Iris pigment epithelial cell (primary cell): ENCODE measurements at places on chromosomes 6 and 20.

- peak; percentile 59 for DNase-seq
Observed at GRCh38 chr6:143961886-143962878, 45.9 kb downstream of the PLAGL1 start.

DNA sequence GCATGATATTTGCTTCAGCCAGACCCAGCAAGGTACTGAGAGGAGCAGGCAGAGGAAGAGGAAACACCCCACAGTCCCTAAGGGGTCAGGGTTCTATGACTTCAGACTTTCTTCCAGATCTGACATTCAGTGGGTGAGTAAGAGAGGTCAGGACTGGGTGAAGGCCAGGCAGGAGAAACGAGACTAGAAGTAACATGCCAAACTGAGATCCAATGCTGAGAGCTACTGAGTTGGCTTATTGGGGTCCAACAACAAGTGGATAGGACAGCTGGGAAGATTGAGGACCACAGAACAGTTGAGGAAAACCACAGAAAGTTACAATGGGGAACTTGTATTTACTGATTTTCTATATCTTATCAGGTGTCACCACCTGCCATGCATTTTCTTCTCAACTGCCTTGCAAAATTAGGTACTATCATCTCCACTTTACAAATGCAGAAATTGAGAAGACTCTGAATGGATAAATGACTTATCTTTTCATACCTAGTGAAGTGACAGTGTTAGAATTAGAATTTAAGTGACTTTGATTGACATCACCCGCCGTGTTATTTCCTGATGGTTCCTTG lies 43.8 kb upstream of the HIVEP1 start:
- no peak for DNase-seq

- DNase-seq: no peak
Observed at GRCh38 chr6:87574237-87574804, 15.5 kb downstream of the RARS2 start.

DNA sequence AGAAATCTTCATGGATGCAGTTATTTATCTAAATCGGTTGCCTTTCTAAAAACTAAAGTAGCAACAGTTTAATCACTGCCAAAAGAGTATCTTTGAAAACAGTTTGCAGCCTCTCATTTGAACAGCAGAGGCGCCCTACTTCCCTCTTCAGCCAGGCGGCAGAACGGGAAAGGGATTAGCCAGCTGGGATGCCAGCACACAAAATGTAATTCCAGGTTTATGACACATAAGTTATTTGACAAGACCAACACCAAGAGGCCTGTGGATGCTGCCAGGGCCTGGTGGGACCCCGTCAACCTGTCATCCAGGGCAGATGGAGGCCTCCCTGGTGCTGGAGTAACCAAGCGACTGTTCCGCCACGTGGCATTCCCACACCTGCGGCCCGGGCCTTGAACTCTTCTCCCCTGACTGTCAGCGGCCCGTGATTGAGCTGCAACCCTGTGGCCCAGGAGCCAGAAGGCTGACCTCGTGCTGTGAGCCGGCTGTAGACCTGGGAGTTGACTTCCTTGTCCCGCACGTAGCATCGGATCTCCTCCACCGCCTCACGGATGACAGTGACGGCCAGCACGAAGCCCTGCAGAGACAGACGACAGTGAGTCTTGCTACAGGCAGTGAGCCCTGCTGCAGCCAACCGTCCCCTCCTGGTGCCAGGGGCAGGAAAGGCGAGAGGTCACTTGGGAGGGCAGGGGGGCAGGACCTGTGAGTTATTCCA lies 55.5 kb downstream of the ATP9A start:
- peak; percentile 44 for DNase-seq

DNA sequence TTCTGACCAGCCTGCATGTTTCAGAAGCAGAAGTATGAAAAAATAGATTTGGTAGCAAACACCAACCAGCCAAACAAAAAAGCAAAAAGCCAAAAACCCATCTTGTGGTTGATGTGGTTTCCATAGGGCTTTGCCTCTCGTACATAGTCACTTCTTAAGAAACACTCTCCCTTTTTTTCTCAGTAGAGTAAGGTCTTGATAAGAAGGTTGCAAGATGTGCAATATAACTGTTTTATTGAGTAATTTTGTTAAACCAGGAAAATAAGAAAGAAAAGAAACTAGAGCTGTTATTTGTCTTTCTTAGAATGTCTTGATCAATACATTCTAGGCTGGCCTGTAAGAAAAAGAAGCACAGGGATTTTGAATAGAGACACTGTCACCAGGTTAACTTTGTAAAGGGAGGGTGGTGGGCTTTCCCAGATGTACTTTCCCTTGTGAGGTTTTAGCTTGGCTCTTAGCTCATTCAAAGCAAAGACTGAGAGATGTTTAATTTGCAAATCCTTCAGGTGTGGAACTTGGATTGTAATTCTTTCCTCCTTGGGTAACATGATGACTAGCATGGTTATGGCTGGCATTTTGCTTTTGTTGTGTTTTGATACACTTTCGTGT lies 49.7 kb downstream of the AKAP12 start:
- DNase-seq: peak; percentile 56

DNA sequence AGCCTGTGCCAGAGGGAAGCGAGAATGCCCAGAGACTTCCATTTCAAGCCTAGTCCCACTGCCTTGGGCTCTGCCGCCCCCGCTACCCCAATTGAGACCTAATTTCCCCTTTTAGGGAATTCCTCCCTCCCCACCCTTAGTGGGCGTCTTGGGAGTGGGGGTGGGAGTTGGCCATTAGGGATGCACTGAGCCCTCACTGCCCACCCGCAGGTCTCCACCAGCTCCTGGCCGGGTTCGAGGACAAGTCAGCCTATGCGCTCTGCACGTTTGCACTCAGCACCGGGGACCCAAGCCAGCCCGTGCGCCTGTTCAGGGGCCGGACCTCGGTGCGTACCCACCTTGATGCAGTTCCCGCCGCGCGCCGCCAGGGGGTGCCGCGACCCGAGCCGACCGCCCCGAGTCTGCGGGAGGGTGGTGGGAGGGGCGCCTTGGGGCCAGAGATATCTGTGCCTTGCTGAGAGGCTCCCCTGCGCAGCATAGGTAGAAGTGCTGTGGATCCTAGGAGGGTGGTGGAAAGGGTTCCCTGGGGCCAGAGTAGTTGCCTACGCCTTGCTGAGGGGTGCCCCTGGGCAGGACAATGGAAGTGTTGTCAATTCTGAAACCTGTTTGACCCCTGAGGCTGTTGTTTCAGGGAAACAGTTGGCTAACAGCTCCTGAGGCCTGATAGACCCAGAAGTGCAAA lies 9.2 kb downstream of the ITPA start:
- no peak for DNase-seq

GRCh38 chr6:64046746-64047208 lies 411.2 kb downstream of the PHF3 start:
- no peak for DNase-seq

- no peak for DNase-seq
Observed at GRCh38 chr6:43772681-43773049, 2.7 kb downstream of the VEGFA start.

- DNase-seq: peak; percentile 17
Observed at GRCh38 chr6:143270026-143270425, 180.5 kb downstream of the ADAT2 start.

- DNase-seq: peak; percentile 94
Observed at GRCh38 chr20:38043512-38044300, 10.2 kb downstream of the RPRD1B start.

GRCh38 chr6:5108068-5108467 lies 22.9 kb downstream of the PPP1R3G start:
- no peak for DNase-seq

DNA sequence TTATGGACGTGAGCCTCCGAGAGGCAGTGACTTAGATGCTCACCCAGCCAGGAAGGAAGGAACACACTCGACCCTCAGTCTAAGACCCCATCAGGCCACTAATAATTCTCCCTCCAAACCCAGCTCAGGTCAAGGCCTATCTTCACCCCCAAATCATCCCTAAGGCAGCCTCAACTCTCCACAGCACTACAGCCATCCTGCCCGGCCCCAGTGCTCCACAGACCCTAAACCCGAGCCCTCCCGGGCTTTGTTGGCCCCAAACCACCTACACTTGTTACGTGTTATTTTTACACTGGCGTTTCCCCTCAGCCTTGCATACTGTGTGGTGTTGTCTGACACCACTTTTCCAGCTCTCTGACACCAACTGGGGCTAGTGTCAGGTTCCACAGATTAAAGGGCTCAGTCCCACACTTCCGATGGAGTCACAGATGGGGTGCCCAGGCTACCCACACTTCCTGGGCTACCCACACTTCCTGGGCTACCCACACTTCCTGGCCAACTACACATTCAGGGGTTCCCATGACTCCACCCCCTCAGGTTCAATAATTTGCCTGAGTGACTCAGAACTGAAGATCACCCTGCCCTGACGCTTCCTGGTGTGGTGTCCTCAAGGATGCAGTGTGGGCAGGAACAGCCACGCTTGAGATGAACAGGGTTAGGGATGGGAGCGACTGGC lies 25.3 kb downstream of the RBCK1 start:
- peak; percentile 30 for DNase-seq

DNA sequence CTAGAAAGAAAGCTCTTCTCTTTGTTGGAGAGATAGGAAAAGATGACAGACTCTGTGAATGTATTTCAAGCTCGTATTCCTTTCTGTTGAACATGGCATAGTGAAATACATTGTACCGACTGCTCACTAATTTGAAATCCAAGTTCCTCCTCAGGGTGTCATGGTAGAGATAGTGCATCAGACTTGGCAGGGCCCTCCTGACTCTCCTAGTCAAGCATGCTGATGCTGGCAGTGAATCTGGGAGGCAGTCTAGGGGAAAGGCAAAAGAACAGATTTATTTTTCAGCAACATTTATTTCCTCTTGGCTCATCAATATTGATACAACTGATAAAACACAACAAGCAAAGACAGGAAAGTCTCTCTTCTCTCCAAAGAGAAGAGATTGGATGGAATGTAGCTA lies 356.3 kb upstream of the IRAK1BP1 start:
- DNase-seq: no peak

GRCh38 chr6:139940741-139941729 lies 566.6 kb upstream of the CITED2 start:
- peak; percentile 61 for DNase-seq

GRCh38 chr6:156701966-156702365 lies 75.2 kb upstream of the ARID1B start:
- no peak for DNase-seq

DNA sequence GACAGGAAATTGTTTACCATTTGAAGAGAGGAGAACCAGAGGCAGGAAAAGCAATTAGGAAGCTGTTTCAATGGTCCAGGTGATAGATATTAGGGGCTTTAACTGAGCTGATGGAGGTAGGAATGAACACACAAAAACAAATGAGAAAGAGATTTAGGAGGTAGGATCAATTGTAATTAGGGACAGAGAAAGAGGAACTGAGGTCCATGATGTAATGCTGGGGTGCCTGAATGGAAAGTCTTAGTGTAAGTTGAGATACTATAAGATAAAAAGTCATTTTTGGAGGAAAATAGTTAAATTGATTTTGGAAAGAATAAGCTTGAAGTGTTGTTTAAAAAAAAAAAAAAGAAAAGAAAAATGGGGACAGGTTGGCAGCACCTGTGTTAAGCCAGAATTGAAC lies 58.5 kb upstream of the B3GAT2 start:
- no peak for DNase-seq

DNA sequence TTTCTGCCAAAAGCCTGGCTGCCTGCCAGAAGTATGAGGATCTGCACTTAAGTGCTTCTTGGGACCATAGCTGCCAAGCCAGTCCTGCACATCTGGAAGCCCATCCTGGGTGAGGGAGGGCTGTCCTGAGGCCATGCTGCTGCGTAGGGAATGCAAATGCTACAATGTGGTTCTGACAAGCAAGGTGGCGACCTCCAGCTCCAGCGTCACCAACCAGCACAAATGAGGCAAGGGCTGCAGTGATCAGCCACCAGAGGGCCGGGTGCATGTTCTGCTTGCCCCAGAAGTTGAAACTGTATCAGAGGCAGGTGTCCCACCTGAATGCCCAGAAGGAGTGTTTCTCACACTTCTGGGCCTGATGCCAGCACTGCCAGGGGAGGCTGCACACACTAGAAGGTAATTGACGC lies 99.1 kb upstream of the KCNQ5 start:
- peak; percentile 1 for DNase-seq

DNA sequence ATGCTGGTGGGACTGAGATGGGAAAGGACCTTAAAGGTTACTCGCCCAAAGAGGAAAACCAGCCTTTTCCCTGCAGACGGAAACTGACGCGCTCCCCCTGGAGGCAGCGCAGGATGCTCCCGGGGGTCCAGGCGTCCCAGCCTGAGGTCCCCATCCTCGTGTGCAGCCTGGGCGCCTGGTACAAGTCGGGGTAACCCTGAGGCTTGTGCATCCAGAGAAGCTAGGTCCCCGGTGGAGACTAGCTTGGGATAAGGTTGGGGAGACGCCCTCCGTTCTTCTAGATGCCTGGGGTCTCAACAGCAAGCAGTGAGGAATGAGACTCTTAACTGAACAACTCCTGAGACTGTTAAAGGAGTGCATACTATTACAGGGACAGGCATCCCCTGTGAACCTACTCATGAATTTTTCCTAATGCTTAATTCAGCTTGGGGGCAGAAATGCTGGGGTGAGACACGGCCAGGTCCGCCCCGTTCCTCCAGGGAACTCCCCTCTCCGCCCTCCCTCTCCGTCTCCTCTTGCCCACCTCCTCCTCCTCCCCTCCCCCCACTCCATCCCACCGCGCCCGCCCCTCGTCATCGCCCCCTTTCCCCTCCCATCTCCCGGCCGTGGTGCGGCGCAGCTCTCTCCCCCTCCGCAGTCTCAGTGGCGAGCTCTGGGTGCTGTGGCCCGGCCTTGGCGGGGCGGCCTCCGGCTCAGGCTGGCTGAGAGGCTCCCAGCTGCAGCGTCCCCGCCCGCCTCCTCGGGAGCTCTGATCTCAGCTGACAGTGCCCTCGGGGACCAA lies at the start of gene PRSS35:
PRSS35 (plus strand) TSS at position 634 of the 781 bp plus-strand sequence. CDS start 10,908 bp downstream, outside the sequence.
- DNase-seq: peak; percentile 47

GRCh38 chr20:36700438-36700837 lies 45.5 kb downstream of the NDRG3 start:
- DNase-seq: no peak

DNA sequence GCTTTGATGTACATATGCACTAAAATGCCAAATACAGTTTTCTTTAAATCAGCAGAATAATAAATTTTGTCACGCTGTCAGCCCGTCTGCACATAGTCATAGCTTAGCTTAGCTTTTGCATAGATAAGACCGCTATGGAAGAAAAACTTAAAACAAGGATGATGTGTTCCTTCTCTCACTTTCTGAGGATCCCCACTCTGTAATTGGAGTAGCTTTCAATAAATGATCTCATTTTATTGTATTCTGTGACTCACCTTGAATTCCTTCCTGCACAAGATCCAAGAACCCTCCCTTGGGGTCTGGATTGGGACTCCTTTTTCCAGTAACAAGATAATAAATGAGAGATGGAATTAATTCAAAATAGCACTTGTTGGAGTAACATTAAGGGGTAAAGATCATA lies 186.2 kb downstream of the CDH26 start:
- DNase-seq: no peak

DNA sequence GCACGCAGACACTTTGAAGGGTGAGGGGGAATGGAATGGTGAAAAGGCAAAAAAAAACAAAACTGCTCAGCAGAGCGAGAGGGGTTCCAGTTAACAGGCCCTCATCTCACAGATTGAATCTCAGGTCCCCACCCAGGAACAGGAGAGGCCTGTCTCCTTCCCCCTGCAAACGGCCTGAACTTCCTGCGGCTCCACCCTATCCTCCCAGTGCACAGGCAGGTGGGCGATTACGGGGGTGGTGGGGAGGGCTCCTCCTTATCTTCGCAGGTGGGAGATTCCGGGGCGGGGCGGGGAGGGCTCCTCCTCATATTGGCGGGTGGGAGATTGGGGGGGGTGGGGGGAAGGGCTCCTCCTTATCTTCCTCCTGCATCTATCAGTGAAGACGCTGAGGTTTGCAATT lies 129.0 kb downstream of the SOX4 start:
- no peak for DNase-seq
